CMK (cell line): ENCODE measurements at places on chromosomes 16 and 17.

GRCh38 chr16:72236866-72237265 lies 64.9 kb upstream of the PMFBP1 start:
- no peak for DNase-seq

- DNase-seq = no peak
Measured at GRCh38 chr16:10729104-10730048, 14.3 kb upstream of the NUBP1 start.

DNA sequence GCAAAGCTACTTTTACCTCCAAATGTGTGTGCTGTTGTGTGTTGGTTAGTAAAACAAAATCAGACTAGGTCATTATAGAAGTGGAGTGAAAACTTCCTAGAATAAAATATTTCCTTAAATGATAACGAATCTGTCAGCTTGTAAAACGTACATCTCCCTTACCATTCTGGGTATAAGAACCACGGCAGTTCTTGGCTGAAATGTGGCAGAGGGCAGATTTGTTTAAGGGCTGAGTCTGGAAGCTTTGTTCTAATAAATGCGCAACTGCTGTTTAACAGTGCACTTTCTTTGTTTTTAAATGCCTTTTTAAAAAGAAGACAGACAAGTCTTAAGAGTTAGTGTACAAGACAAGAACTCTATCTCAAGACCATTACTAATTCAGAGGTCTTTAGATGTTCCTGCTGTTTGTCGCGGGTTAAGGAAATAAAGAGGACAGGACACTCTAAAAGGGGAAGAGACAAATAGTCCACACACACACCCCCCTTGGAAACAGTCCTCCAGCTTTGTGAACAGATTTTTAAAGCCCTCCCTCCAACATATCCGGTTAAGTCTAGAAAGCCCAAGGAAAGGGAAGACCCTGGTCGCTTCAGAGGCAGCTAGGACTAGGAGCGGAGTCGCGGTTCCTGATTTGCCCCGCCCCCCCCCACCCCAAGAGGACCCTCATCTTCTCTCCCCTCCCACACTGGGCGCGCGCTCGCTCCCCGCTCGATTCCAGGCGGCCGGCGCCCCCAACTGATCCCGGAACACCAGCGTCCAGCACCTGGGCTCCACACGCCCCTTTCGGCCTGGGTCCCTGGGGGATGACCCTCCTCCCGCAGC lies 658 bp downstream of the SYNRG start:
- DNase-seq = peak; percentile 41

DNA sequence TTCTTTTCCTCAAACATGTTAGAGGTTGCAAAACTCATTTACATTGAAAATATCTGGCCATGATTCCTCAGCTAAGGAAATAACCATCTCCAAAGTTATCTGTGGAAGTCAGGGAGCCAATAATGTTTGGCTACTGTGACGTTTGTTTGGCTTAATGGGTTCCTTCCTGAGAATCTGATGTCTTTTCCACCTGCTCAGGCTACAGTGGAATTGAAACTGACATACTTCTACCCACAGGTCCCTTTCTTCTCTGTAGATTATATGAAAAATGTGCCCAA lies 221.1 kb upstream of the XYLT1 start:
- DNase-seq = no peak

GRCh38 chr17:53765609-53766008 lies 57.1 kb upstream of the KIF2B start:
- no peak for DNase-seq

GRCh38 chr16:9219813-9220212 lies 128.4 kb downstream of the HAPSTR1 start:
- no peak for DNase-seq
